ELR (cell line): ENCODE measurements at places on chromosomes 6 and 20.

GRCh38 chr20:38123021-38123587 lies 42.0 kb downstream of the TGM2 start:
- DNase-seq = peak; percentile 64

- DNase-seq = no peak
Measured at GRCh38 chr20:3459881-3460307, 10.9 kb upstream of the ATRN start.

DNA sequence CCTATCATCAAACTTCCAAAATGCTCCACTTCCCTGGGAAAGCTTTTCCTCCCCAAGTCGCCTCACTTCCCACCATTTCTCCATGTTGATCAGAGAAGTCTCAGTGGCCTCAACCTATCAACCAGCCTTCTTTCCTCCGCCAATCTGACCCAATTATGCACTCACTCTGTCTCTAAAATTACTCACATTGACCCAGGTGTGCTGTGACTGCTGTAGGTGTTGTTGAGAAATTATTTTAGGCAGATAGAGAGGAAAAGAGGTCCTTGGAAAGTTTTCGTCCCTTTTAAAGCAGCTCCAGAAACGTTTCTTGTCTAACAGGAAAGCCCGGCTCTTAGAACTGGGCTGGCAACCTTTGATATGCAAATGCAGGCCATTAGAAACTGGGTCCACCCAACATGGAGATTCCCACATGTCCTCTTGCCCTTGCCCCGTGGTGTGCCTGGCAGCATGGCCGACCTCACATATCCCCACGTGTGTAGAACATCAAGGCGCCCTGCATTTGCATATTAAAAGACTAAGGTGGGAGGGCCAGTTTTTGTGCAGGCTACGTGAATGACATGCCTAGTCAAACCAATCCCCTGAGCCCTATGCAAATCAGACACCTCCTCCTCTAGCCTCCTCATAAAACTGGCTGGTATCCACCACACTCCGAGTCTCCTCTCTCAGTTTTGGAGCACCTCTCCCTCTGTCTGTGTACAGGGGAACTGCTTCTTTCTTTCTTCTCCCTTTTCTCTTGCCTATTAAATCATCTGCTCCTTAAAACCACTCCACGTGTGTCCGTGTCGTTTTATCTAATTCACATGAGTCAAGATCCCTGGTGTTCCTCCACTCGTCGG lies 12.9 kb downstream of the IPCEF1 start:
- peak; percentile 50 for DNase-seq

DNA sequence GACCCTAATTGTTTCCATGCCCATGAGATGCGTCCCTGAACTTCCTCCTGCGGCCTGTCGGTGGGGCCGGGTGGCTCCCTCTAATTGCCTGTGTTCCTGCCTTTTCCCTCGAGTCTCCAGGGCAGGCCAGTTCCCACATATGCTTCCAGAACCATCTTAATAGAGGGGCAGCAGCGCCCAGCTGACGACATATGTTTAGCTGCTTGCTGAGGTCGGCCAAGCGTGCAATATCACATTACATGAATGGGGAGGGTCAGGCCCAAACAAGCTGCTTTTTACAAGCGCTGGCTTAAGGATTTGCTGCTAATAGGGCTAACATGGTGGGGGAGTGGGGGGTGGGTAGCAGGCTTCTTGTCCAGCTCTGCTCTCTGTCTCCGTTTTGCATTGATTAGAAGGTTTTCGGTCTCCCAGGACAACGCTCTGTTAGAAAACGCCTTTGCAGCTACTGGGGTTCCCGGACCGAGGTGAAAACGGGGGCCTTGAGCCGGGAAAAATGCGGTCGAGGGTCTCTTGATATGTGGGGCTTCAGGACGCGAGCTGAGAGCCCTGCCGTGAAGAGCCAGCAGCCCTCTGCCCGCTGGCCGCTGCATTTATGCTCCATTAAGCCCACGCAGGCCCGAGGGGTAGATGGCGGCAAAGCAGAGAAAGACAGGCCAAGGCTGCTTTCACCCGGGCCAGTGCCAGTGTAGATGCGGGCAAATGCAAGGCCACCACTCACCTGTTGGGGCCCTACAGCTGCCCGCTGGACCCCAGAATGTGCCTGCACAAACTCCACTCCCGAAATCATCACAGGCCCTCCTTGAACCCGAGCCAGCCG lies 308.5 kb downstream of the BMP7 start:
- DNase-seq = no peak

DNA sequence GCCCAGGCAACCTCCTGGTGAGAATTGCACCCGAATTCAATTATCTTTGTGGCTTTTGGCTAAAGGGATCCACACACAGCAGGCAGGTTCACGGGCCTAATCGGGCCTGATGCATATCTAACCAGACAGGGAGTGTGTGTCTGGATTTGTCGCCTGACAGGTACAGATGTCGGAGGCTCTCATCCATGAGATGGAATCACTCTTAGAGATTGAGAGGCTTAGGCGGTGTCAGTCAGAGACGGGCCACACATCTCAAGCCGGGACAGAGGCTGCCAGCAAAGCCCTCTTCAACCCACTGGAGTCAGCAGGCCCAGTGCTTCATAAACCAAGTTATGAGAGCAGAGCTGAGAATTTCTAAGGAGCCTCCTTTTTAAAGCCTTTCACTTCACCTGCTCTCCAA lies 247.0 kb downstream of the LRFN2 start:
- no peak for DNase-seq

GRCh38 chr6:151512481-151512880 lies 18.7 kb downstream of the CCDC170 start:
- DNase-seq = no peak

GRCh38 chr6:158329531-158329930 lies 17.3 kb downstream of the TULP4 start:
- DNase-seq = peak; percentile 17

DNA sequence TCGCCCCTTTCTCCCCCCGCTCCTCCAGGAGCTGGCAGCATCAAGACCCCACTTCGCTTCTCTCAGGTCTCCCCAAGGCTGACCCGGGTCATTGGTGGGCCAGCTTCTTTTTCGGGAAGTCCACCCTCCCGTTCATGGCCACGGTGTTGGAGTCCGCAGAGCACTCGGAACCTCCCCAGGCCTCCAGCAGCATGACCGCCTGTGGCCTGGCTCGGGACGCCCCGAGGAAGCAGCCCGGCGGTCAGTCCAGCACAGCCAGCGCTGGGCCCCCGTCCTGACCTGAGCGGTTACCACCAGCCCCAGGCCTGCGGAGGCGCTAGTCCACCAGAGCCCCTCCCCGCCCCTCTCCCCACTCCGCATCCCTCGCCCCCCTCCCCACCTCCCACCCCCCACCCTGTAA lies 1.0 kb downstream of the PPDPF start:
- DNase-seq = peak; percentile 32

GRCh38 chr6:45454008-45454911 lies 76.5 kb upstream of the SUPT3H start:
- peak; percentile 94 for DNase-seq

- DNase-seq = no peak
Measured at GRCh38 chr20:37567671-37568588, 40.3 kb upstream of the BLCAP start.

GRCh38 chr6:1384549-1385128 lies 4.7 kb upstream of the FOXF2 start:
- DNase-seq = no peak

DNA sequence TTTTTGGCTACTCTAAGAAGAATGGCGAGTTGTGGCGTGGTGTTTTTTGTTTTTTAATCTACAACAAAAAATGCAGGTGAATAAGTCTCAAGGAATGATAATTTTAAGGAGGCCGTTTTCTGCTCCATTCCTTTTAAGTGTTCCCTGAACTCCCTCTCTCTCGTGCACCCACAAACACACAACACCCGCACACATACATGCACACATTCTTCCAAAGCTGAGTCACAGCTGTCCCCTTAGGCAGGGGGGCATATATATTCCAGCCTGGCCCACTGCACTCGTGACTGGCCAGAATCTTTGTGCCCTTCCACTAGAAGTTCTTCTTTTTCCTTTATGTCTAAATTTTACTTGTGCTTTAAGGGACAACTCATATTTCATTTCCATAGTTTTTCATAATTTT lies 405.7 kb downstream of the LMBRD1 start:
- peak; percentile 3 for DNase-seq
